Urinary bladder (tissue), 4 donors: ENCODE measurements at places on chromosomes 13 and 19. TPM values are rescaled to one million over a fixed set of nuclear protein-coding genes. Genes with fewer than 3 reads are reported as not detected.

CYP2A7 gene
- polyA plus RNA-seq, result 0.49 TPM

RXFP2 gene
- not detected for polyA plus RNA-seq

PSG1 gene
- not detected for polyA plus RNA-seq

KXD1 gene
- polyA plus RNA-seq, result 120 TPM

CEP89 gene
- 15.4 TPM for polyA plus RNA-seq
